ENCODE measurements at places on chromosomes 2 and 18.
A peak's percentile ranks its signal among the peaks of the same experiment; 100 is the strongest.

DNA sequence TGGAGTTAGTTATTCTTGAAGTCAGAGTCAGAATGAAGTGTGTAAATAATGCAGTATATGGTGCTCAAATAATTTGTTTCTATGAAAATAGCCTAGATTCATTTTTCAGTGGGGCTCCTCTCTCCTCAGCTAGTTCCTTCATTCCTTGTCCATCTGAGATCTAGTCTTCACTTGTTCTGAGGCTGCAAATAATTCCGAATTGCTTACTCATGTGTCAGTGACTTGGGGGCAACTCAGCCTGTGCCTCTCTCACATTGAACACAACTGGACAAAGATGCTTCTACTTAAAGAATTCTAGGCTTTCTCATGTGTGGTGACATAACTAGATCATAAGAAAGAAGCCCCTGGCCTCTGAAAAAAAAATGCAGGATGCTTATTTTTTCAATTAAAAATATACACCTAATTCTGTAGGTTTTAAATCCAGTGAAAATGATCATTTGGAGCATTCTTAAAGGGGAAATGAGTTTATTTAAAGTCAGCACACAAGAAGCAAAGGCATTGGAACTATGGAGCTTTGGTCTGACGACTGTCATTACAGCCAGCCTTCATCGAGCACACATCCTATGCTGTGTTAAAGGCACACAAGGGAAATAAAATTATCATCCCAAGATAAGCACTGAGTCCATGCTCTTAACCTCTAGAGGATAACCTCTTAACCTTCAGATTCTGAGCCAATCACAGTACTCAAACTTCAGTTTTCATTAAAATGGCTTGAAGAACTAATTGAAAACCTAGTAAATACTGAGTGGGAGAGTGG lies 24.8 kb upstream of the SCN7A start:
- DNase-seq: no peak

- peak; percentile 90 for DNase-seq
Measured at GRCh38 chr18:31648966-31649429, 35.4 kb downstream of the B4GALT6 start.

DNA sequence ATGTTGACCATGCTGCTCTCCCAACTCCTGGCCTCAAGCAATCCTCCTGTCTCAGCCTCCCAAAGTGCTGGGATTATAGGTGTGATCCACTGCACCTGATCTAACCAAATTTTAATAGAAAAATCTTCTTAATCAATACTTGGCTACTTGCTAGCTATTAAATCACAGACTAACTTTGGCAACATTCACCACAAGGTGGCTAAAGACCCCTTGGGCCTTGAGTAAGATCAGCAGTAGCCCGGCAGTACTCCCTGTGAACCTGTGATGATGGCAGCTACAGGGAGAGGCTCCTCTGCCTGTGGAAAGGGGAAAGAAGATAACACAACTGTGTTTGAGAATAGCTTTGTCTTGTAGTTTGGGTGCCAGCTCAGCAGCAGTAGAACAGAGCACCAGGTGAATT lies 102.9 kb downstream of the SLC39A10 start:
- DNase-seq: no peak

GRCh38 chr2:57182916-57183315 lies 863.7 kb upstream of the VRK2 start:
- no peak for DNase-seq

DNA sequence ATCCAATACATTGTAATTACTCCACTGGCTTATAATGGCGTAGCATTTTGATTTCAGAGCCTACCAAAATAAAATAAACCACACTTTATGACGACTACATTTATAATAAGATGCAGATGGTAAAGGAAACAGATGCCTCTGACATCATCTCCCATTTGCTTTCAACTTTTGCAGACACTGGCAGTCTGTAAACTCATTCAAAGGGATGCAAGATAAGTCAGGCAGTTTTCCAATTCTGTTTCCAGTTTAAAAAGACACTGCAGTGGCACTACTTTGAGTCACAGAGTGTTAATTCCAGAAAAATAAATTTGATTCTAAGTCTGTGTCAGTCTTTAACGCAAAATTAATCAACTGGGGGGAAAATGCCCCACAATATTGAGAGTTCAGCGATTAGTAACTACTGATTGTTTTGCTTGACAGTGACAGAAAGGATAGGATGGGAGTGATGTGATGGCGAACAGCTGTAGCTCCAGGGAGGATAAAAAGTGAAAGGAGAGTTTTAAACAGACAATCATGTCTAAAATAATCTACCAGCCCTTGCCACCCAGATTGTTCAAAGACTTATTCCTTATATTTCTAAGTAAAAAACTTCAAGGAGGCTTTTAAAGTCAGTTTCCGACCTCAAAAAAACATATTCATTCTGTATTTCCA lies 6.7 kb downstream of the DSEL start:
- peak; percentile 58 for DNase-seq

DNA sequence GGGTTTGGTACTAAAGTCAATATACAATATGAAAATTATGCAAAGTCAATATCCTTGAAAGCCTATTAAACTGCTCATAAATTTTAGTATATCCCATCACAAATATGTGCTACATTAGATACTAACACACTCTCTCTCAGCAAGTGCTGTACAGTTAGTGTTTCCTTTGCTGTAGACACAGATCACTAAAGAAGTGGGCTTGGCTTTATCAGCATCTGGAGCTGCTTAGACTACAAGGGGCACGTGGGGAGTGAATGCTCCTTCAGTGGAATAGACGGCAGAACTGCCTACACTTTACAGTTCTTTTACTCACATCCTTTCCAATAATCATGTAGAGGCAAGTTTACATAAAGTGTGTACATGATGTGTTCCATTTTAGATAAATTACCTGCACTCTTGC lies 26.0 kb upstream of the EFEMP1 start:
- no peak for DNase-seq

- no peak for DNase-seq
Measured at GRCh38 chr2:27962006-27962405, 71.5 kb downstream of the BABAM2 start.

GRCh38 chr18:39513186-39513585 lies 1947.6 kb upstream of the CELF4 start:
- no peak for DNase-seq

DNA sequence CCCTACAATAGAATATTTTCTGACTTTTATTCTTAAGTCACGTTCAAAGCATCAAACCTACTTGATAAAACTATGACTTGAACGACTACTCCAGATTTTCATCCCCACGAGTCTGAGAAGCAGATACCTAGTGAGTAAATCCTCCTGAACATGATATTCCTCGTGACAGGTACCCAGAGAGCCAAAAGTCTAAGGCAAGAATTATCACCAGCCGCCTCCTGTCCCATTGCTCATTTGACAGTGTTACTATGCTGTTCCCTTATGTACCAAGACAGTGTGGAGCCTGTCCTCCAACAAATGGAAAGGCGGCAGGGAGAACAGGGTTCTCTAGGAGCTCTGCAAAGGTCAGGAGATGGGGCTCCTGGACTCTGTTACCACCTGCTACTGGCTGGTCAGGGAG lies 8.3 kb upstream of the ALPK2 start:
- DNase-seq: no peak

GRCh38 chr18:48819781-48820482 lies 130.8 kb downstream of the SMAD7 start:
- DNase-seq: no peak

DNA sequence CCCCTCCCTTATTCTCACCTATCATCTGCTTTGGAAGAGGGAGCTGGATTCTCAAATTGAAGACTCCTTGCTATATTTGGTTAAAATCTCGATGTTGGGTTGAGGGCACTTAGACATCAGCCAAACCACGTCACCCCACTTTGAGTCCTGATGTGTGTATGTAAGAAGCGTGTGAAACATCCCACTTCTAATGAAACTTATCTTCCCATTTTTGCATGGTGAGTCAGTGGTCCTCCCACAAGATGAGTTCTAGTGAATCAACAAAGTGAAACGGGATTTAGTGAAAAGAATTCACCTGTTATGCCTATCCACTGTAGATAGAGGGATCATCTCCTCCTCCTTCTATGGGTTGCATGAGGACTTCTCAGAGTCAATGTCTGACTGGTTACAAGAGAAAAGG lies 51.4 kb upstream of the SPRED2 start:
- no peak for DNase-seq

- no peak for DNase-seq
Measured at GRCh38 chr2:33859811-33860461, 260.8 kb upstream of the FAM98A start.

- DNase-seq: no peak
Measured at GRCh38 chr2:201152999-201153815, 29.7 kb upstream of the CASP10 start.

DNA sequence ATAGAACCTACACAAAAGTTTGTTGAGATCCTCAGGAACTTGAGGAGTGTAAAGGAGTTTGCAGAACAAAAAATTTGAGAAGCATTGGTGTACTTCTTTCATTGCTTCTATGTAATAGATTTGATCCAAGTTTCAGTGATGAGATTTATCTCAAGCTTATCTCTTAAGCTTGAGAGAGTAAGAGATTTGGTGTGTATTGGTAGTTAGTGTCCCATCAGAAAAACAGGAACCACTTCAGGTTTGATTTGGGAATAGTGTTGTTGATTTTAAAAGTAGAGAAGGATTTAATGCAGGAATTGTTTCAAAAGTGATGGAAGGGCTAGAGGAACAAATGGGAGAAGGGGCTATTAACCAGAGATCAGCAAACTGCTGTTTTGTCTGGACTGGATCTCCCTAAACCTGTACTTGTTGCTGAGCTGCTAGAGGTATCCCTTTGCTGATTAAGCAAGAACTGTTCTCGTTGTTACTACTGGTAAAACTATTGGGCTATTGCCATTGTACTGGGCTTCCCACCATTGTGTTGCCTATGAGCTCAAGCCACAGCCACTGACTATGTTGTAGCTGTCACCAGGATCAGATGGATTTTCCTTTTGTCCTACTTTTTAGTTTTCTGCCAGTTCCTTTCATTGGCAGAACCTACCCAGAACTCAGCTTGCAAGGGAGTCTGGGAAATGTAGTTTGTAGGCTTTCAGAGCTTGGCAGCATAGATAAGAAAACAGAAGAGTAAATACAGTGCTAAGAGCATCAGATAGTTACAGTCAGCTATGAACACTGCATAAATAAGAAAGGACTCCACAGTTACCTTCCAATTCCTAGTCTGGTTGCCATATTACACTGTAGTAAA lies 39.3 kb downstream of the RAB10 start:
- DNase-seq: no peak

DNA sequence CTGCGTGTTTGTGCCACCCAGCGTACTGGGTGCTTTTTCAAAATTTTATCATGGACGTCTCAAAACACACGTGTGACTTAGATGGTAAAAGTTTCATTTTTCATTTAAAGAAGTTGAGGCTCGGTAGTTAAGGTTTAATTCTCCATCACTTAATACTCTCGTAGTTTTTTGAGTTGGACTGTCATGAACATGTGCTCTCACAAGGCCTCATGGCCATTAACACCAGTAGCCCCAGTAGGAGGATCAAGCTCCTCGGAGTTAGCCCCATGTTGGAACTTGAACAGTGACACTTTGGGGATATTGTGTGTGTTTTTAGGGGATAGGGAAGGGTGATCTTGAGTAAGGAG lies 15.3 kb downstream of the NMUR1 start:
- DNase-seq: no peak

- peak; percentile 35 for DNase-seq
Measured at GRCh38 chr18:59911600-59911999, 11.8 kb downstream of the PMAIP1 start.

DNA sequence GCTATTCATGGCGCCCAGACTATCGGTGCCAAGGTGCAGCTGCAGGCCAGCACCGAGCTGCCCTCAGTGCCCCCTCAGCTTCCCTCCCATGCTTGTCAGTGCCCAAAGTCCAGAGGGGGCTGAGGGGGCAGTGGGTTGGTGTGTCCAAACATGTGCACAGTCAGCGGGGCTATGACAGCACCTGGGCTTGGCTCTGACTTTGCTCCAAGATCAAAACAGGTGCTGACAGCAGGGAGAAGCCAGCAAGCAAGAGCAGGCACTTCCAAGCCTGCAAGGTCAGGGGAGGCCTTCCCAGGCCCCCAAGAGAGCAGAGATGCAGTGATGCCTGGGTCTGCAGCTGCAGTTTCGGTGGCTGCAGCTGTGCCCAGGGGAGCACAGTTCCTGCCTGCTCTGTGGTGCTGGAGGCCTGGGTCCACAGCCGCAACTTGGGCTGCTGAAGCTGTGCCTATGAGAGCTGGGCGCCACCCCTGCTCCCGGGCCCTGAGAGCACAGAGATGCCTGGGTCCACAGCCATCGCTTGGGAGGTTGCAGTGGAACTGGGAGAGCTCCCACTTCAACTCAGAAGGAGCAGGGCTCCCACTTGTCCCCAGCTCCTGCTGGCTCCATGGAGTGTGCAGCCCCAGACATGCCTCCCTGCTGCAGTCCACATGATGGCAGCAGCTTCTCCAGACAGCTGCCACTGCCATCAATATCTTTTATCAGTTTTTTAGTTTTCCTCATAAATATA lies 775.3 kb upstream of the POU3F3 start:
- no peak for DNase-seq

DNA sequence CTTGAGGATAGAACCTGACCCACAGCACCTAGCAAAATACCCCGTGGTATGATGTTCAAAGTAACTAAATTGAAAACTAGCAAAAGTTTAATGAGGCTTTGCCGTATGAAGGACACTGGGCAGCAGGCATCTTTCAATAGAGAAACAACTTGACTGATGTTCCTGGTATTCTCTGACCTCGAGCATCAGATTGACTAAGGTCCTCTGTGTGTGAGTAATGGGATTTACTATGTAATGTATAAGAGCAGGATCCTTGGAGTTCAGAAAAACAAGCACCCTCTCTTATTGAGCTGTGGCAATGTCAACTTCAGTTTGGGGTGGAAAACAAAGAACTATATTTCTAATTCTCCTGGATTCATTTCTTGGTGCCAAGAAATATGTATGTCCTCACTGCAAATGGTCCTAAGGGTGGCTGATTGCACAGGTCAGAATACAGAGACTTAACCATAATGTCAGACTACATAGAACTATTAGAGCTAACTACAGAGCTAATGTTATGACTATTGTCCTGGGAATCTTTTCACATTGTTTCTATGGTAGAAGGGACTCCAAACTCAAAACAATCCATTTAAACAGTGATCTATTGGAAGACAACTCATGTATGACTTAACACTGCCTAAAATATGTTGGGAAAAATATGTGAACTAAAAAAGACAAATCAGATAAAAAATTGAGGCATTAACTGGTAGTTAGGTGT lies 4.4 kb downstream of the TNFAIP6 start:
- no peak for DNase-seq

DNA sequence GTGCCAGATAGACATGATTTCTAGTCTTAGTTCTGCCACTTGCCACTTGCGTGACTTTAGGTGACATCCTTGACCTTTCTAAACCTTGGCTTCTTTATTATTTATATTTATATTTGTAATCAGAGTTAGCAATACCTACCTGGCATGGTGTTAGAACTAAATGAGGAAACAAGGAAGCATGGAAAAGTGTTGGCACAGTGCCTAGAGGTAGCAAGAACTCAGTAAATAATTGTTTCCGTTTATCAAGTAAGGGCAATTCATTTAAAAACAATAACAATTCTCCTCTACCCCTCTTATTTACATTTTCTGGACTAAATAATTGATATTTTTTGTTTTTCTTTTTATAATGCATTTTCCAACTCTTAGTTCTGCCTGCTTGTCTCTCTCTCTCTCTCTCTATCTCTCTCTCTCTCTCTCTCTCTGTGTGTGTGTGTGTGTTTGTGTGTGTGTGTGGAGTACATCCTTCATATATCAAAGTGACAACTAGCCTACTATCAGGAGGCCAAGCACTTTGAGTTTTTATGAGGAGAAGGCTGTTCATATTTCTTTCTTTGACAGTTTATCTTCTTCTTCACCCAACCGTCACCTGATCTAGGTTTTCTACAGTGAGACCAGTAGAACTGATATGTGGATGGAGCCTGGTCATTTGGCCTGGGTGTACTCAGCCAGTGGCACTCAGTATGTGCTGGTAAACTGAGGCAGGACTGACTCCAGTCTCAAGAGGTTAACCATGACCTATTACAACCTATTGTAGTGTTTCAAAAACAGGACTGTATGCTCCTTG lies 134.5 kb downstream of the LRRTM1 start:
- no peak for DNase-seq

All from fibroblast of villous mesenchyme (primary cell).